Jurkat, Clone E6-1 (cell line): ENCODE measurements at places on chromosomes 11 and 22.

- no peak for DNase-seq
Measured at GRCh38 chr22:37703906-37704305, 7.1 kb downstream of the TRIOBP start.

DNA sequence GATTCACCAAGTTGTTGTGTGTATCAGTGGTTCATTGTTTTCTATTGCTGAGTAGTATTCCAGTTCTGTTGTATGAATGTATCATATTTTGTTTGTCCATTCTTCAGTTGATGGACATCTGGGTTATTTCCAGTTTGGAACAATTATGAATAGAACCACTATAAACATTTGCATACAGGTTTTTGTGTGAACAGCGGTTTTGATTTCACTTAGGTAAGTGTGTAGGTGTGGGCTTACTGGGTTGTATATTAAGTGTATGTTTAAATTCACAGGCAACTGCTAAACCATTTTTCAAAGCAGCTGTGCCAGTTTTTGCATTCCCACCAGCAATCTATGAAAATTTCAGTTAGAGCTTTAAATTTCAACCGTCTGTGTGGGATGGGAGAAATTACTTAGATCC, 217.8 kb downstream of the NELL1 start:
- DNase-seq = no peak

DNA sequence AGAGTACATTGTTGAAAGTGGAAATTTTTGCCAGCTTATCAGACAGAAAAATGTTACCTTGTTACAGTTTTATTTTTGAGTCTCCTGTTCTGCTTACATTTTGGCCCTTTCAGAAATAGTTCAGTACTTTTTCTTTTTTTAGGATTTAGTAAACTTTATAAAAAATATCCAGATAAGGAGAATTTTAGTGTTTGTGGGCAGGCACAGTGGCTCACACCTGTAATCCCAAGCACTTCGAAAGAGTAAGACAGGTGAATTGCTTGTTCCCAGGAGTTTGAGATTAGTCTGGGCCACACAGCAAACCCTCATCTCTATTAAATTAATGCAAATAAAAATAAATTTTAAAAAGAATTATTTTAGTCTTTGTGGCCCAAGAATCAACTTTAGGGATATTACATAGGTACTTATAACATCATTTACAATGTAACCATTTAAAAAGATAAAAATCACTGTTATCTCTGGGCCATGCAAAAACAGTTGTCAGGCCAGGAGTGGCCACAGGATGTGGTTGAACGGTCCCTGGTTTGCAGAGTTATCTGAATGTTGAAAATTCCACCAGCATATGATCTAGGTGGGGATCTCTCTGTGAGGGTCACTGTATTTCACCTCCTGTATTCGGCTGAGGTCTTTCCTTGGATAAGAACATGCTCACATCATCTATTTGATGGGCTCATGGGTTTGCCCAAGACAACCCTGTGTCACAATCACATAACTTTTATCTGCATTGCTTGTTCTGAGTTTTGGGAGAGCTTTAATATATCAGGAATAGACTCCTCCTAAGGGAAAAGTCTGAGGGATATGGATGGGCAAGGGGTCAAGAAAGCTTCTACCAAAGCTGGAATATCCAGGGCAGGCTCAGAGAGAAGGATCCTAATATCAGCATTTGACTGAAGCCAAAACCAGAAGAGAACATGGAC, 91.5 kb downstream of the GGTLC2 start:
- DNase-seq = no peak

DNA sequence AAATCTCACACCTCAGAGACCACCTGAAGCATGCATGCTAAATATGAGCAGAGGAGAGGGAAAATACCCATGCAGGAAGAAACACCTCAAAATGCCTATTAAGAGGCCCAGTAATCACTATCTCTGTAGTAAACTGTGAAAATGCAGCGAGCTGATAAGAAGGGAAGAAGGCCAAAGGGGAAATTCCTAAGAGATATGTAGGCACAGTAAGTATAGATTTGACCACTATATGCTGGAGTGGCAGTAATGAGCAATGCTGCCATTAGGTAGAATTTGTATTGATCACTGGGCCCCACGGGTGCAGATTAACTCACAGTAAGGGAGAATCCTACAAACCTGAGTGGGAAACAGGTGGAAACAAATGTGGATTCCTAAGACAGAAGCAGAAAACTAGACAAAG, 1813.1 kb upstream of the RAG2 start:
- DNase-seq = no peak

GRCh38 chr11:12291313-12291712, 86.1 kb upstream of the PARVA start:
- no peak for DNase-seq

DNA sequence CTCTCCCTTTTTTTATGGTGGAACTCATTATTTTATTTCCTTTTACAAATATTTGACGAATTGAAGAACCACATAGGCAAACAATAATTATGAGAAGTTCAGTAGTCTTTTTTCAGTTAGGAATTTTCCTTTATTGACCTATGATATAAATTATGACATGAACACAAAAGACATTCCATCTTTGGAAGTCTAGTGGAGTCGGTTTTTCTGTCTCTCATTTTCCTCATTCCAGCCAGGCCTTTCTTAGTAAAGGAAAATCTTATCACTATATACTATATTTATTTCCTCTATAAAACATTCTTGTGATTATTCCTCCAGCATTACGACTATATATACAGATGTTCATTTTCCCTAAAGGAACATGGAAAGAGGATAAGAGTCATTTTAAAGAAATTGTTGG, 1046.1 kb downstream of the DLG2 start:
- DNase-seq = no peak

GRCh38 chr11:36628141-36628540, 30.1 kb upstream of the RAG2 start:
- DNase-seq = no peak

DNA sequence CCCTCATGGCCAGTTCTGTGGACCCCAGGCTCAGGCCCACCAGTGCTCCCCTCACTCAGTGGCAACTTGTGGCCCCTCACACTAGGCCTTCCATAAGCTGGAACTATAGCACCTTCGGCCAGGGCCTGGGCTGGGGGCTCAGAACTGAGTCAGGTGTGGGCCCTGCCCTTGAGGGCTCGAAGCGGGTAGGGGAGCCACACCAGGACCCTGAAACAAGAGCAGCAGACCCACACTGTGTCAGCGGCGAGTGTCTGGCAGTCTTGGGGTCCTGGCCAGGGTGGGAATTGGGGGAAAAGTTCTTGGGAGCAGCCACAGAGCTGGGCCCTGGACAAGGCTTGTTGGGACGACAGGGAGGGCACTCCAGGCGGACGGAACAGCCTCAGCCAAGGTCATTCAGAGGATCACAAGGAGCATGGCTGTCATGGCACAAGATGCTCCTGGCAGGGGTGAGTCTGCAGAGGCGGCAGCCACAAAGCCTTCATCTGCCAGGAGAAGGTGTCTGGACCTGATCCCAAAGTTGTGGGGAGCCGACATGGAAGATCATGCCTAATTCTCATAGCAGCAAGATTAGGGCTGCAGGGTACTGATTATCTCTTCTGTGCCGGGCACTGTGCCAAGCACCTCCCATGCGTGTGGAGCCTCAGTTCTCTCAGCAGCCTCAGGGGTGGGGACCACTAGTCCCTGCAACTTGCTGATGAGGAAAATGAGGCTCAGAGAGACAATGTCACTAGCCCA, 50.7 kb downstream of the SHISAL1 start:
- DNase-seq = no peak

DNA sequence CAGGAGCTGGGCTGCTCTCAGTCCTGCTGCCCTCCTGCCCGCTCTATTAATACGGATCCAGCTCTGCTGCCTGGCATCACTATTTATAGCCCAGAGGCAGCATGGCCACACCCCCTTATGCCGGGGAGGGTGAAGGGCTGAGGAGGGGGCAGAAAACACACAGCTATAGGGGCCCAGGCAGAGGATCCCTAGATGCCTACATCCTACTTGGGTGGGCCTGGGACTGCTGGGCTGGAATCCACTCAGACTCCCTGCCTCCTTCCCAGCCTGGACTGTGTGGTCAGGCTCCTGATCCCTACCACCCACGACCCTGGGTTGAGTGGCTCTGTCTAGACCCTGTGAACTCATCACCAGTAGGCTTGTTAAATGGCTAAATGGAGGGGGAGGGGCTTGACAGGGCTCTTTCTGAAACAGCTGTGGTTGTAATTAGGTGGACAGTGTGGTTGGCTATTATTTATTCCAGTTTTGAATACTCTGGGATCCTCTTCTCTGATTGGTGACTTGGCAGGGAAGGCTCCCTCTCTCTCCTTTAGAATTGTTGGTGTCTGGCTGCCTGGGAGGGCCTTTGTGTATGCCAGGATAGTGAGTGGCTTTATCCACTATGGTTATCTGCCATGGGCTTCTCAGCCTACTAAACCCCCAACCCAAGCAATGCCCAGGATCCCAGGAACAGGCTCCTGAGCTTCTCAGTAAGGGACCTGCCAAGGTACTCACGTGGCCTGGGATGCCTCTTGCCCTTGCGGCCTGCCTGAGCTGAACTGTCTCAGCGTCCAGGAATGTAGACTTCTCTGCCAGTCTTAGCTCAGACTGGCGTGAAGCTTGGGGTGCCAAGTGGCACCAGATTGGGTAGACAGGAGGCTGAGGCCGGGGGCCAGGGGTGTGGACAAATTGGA, 15.2 kb downstream of the PHLDB1 start:
- no peak for DNase-seq

DNA sequence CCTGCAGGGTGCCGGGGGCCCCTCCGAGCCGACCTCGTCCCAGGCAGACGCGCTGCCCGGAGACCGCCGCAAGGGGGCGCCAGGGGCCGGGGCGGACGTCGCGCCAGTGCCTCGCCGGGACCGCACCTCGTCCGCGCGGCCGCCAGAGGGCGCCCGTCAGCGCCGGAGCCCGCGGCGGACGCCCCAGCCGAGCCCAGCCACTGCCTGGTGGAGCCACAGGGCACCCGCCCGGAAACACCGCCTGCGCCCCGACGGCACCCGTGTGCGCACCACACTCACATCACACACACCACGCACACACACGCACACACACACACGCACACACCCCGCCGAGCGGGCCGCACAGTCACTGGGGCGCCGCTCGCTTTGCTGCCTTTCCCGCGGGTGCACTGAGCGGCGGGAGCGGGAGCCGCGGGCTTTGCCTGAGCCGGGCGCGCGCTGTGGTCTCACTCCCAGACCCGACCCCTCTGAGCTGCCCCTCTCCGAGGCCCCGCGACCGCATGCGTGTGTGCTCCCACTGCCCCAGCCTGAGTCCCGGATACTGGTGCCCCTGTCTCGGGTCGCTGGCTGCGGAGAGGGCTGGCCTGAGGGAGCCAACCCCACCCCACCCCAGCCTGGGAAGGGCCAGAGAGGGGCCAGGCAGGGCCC, 449.3 kb downstream of the OPCML start:
- DNase-seq = peak; percentile 28

- DNase-seq = no peak
Measured at GRCh38 chr22:29370537-29370936, 17.8 kb downstream of the AP1B1 start.

DNA sequence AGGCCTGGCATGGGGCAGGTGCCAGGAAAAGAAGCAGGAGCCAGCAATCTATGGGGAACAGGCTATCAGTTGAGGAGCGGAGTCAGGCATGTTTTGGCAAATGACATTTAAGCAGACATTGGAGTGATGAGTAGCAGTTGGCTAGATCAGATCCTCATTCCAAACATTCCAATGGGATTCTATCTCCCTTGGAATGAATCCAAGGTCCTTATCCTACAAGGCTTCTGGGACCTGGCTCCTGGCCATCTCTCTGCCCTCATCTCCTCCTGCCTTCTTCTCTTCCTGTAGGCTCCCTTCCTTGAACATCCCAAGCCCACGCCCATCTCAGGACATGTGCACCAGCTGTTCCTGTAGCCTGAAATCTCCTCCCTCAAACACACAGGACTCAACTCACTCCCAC, 1074.5 kb downstream of the TBC1D22A start:
- no peak for DNase-seq

- DNase-seq = no peak
Measured at GRCh38 chr22:26399289-26399688, 29.8 kb upstream of the ASPHD2 start.

- no peak for DNase-seq
Measured at GRCh38 chr11:91513734-91514133, 710.9 kb upstream of the FAT3 start.

DNA sequence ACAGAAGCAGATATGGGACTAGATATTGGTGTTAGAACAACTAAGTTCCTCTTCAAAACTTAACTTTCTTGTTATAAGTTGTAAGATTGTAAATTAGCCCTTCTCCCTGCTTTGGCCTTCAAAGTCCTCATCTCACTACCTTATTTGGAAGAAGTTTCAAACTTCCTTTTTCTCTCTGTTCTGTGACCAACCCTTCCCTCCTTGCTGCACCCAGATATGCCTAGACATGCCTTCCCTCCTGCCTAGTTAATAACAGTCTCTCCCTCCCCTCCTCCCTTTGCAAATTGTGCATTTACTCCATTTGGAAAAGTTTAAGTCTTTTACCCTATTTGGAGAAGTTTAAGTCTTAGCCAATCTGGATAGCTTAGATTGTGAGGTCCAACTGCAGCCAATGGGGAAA, 4.9 kb downstream of the OR52K2 start:
- no peak for DNase-seq

DNA sequence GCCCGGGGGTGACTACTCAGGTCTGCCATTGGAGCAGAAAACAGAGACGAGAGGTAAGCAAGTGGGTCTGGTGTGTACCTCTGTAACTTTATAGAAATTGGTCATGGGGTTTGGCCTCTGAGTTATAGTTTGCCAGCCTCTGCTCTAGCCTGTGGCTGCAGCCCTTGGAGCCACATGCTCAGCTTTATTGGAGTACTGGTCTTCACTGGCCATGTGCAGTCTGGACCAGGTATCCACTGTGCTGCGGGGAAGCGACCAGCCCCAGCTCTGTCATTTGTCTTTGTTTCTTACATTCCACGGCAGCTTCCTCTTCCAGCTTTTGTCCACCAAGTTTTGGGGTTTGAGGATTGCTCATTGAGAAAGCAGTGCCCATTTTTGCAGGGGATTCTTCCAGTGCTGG, 453.4 kb downstream of the TBC1D22A start:
- no peak for DNase-seq

- DNase-seq = peak; percentile 79
Measured at GRCh38 chr22:26648011-26648497, 9.3 kb upstream of the MIAT start.

- no peak for DNase-seq
Measured at GRCh38 chr11:116993599-116993998, 104.6 kb downstream of the SIK3 start.

DNA sequence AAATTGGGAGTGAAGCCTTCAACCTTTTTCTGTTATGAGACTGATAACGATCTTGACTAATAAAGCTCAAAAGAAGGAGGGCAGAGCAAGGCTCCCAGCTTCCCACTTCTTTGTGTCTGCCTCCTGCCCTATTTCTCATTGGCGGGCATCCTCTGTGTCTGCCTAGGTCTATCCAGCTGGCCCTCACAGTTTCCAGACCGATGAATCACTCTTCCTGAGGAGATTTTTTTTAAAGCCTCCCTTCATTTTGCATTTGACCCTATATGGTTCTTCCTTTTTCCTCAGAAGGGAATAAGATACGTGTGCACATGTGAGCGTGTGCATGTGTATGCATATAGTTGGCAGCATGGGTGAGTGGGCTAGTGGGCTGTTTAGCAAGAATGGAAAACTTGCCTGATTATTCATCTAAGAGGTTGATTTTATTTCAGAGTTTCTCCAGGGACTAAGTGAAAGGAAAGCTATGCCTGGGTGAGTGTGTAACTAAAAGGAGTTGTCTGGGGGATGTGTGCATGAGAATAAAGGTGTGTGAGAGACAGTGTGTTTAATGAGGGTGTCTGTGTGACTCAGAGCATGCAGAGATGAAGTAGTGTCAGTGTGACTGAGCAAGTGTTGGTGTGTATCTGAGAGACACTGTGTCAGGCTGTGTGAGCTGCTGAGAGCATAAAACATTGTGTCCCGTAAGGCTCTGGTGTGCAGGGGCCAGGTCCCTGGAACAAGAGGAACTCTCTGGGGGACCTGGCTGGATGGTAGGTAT, 12.2 kb downstream of the PHLDB1 start:
- no peak for DNase-seq

- DNase-seq = no peak
Measured at GRCh38 chr11:17098658-17099057, 21.2 kb upstream of the RPS13 start.
